IMR-90 (cell line): ENCODE measurements at places on chromosomes 13 and 19.

DNA sequence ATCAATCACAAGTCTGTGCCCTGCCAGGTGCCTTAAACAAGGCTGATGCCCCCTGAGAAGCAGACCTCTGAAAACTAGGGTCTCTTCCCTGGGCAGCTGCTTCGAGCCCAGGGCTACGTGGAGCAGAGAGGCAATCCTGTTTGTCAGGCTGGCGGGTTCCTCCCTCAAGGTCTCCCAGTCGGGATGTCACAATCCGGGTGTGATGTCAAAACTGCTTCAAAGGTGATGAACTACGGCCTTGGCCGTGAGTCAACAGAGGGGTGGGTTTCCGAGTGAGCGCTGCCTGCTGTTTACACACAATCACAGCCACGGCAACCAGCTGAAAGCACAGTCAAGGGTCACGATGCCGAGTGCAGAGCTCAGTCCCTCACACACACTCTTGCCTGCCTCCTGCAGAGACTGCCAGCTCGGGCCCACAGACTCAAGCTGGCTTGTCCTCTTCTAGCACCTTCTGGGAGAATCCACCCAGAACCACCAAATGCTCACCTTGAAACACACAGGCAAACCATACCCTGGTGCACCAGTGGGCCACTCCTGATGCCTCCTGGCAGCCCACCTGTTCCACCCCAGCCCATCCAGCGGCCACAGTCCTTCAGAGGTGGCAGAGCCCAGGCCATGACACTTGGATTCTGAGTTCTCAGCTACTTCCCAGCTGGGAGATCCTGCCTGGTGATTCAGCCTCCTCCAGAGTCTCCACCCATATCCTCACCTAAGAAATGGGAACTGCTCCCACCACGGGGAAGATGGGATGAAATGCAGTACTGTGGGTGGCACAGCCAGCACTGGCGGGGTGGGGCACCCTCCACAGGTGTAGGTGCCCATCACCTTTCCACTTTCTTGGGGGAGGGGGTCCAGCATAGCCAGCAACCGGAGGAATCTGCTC lies 6.8 kb downstream of the ELL start:
- peak; percentile 67 for DNase-seq

DNA sequence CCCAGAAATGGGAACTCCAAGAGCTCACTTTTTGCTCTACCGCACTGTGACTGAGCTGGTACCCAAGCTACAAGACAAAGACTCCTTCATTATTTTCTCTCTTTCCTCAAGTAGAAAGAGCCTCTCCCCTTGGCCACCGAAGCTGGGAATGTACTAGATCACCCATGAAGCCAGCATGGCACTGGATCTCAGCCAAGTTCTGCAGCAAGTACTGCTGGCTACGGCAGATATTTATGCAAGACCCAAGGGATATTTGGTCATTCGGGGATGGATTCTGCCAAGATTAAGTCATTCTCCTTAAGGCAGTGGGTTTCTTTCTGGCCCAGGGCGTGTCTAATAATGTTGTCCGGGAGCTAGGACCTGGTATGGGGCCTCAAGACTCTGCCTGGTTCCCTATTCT lies 633.5 kb downstream of the SLITRK1 start:
- DNase-seq: no peak

DNA sequence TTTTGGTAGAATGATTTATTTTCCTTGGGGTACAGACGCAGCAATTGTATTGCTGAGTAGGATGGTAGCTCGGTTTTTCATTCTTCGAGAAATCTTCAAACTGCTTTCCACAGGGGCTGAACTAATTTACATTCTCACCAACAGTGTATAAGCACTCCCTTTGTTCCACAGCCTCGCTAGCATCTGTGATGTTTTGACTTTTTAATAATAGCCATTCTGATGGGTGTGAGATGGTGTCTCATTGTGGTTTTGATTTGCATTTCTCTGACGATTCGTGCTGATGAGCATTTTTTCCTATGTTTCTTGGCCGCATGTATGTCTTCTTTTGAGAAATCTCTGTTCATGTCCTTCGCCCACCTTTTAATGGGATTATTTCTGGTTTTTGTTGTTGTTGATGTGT lies 54.8 kb upstream of the UQCRFS1 start:
- no peak for DNase-seq

- no peak for DNase-seq
These were observed 10.6 kb downstream of the REXO1 start for GRCh38 chr19:1837625-1838105.

- no peak for DNase-seq
These were observed 67.8 kb downstream of the DGKH start for GRCh38 chr13:42116225-42116624.

- no peak for DNase-seq
These were observed 11.6 kb upstream of the RASA3 start for GRCh38 chr13:114143806-114144605.

DNA sequence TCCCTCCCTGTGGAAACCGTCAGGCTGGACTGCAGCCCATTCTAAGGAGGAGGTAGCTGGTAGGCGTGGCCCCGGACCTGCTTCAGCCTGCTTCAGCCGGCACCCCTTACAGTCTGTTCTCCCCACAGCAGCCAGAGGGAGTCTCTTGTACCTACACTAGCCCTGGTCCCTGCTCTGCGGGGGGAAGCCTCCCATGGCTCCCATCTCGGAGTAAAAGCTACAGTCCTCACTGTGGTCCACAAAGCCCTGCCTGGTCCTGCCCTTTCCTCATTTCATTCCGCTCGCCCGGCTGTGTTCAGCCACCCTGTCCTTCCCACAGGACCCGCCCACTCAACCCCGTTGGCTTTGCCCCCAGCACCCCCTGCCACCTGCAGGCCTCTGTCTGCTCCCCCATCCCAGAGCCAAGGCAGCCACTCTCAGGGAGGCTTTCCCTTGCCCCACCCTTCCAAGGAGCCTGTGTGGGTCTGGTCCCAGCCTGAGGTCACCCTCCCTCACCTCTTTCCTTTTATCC lies 1.3 kb downstream of the PGLYRP1 start:
- DNase-seq: no peak

- no peak for DNase-seq
These were observed 1514.7 kb upstream of the SLC10A2 start for GRCh38 chr13:104580931-104581330.

- no peak for DNase-seq
These were observed 34.4 kb upstream of the ZNF808 start for GRCh38 chr19:52492994-52493470.
